ENCODE measurements at places on chromosomes 5 and 9. TPM values are rescaled to one million over a fixed set of nuclear protein-coding genes. Genes with fewer than 3 reads are reported as not detected.

- no peak for DNase-seq
- no peaks in the 10 kb centered on the region for H3K36me3 ChIP-seq
- no peak overlapping the region for H3K4me3 ChIP-seq
- no peaks in the 10 kb centered on the region for H3K4me1 ChIP-seq
Measured at GRCh38 chr5:167783145-167783817, 508.2 kb upstream of the WWC1 start.

GRCh38 chr5:127290019-127290945, at the start of gene MEGF10:
Gene MEGF10, plus strand, starts transcription at chr5:127290796. Its CDS starts 40,513 bp downstream, at chr5:127331309.
- H3K4me3 ChIP-seq = peak within 1 kb of the TSS; percentile 3
- peaks cover 6% of the 10 kb centered on the region for H3K27me3 ChIP-seq
- H3K36me3 ChIP-seq = no peaks in the 10 kb centered on the region
- DNase-seq = peak; percentile 44

- no peaks in the 10 kb centered on the region for H3K27me3 ChIP-seq
- H3K4me1 ChIP-seq = no peaks in the 10 kb centered on the region
- no peak overlapping the region for H3K4me3 ChIP-seq
- no peaks in the 10 kb centered on the region for H3K36me3 ChIP-seq
Measured at GRCh38 chr9:92508018-92508820, 25.9 kb upstream of the ASPN start.

DNA sequence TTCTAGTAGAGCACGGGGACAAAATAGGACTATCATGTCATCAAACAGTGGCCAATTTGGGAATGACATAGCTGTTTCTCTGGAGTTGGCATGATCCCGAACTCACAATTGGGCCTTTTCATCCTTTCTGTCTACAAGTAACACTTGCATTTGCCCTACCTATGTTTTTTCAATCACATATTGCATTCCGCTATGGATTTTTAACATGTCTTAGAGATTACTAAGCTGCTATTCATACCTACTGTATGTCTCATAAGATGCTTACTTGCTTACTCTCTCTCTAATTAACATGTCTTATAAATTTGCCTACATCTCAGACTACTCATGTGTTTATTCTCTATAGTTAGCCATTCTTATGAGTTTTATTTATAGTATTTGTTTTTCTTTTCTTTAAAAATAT, 341.2 kb upstream of the CTNND2 start:
- H3K27me3 ChIP-seq = no peaks in the 10 kb centered on the region
- no peaks in the 10 kb centered on the region for H3K36me3 ChIP-seq

GRCh38 chr9:36625006-36625615, 52.4 kb downstream of the MELK start:
- H3K4me3 ChIP-seq = no peak overlapping the region
- H3K36me3 ChIP-seq = no peaks in the 10 kb centered on the region
- H3K4me1 ChIP-seq = no peaks in the 10 kb centered on the region

DNA sequence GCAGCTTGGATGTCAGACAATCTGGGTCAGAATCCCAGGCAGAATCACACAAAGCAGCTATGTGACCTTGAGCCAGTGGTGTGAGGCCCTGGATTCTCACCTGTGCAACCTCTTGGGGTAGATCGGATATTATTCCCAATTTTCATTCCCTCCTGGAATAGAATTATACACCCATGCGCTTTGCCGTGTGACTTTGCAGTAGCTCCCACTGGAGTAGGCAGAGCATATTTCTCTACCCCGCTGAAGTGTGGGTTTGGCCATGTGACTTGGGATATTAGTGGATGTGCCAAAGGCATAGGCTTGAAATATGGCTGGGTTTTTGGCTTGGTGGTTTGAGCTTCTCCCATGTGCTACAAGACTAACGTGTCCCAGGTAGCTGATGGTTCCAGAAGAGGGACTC, 35.5 kb upstream of the IER5L start:
- H3K36me3 ChIP-seq = no peaks in the 10 kb centered on the region
- no peaks in the 10 kb centered on the region for H3K4me1 ChIP-seq
- no peaks in the 10 kb centered on the region for H3K27me3 ChIP-seq
- no peak for DNase-seq
- H3K27ac ChIP-seq = no peak overlapping the region

Gene CYFIP2
- total RNA-seq = 17.8 TPM

Data from pancreas (tissue), 10 donors.